Astrocyte (in vitro differentiated cells and primary cell): ENCODE measurements at places on chromosomes 6 and 20. TPM values are rescaled to one million over a fixed set of nuclear protein-coding genes. Genes with fewer than 3 reads are reported as not detected.

GRCh38 chr20:56465997-56466396 lies 2.4 kb upstream of the RTF2 start:
- DNase-seq, result no peak

Gene C6orf15
- total RNA-seq, result 4.6 and 6.4 TPM in 2 replicates

GRCh38 chr6:43500921-43501320 lies 9.2 kb downstream of the LRRC73 start:
- no peak for DNase-seq

DNA sequence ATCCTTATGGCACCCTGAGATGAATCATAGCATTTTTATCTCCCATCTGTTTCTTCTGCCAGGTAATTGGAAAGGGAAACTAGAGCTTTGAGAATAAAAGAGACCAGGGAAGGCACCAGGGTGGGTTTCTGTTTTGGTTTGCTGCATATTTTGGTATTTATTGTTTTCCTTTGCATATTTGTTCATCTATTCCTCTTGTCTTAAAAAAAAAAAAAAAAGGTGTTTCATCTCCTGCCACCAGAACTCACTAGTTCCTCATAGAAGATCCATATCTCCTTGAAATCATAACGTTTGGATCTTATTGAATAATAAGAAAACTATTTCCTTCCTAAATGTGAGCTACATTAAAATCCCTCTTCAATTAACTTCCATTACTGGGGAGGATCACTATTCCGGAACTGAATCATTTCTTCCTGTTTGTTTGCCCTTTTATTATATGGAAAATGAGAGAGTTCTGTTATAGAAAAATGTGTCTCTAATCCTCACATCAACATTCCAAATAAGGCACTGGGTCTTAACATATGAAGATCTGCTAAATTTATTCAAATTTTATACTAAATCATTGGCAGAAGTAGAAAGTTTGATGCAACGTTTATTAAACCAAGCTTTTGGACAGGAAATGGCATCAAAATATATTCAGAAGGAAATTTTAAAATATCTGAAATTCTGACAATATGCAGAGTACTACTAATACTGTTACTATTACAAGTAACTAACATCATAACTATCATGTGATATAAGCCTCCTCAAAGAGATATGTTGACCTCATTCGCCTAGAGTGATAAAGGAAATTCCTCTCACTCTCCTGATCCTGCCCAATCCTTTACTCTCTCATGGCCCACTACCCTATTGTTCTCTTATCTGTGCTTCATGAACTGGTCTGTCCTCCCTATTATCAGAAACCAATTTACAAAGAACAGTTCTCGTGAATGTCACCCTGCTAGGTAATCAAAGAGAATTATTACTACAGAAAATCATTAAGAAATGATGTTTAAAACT lies 229.4 kb upstream of the RSPO3 start:
- DNase-seq, result no peak

- DNase-seq, result peak; percentile 33
Measured at GRCh38 chr6:143368426-143368825, 82.1 kb downstream of the ADAT2 start.

- DNase-seq, result no peak
Measured at GRCh38 chr20:63235399-63235983, at the start of gene BIRC7. BIRC7 (plus strand) TSS chr20:63235905; CDS start chr20:63236097, 192 bp downstream.

Gene BPI
- total RNA-seq, result not detected in 2 replicates

DNA sequence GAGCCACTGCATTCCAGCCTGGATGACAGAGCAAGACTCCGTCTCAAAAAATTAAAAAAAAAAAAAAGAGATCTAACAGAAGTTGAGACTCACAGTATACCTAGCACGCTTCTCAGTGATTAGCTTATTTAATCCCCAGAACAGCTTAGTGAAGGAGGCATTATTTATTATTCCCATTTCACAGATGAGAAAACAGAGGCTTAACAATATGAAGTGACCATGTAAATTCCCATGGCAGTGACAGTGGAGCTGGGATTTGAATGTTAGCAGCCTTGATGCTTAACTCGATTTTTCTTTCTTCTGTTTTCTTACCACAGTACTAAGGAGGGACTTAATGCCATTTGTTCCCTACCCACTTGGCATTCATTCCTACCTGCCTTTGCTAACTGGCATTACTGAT lies 89.9 kb upstream of the ZNF217 start:
- no peak for DNase-seq

DNA sequence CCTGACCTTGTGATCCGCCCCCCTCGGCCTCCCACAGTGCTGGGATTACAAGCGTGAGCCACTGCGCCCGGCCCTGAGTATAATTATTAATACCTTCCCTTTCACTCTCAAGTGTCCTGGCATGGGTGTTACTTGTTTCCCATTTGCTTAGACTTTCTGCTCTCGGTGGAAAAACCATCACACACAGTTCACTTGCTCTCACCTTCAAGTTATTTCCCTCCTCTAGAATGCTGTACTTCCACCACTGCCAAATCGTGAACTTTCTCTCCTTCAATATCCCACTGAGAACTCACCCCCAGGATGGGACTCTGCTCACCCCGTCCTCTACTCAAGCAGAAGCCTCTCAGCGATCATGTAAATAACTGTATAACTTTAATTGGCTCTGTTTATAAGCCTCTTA lies 4.6 kb upstream of the HIVEP1 start:
- no peak for DNase-seq

GRCh38 chr6:137780447-137781034 lies 86.5 kb upstream of the TNFAIP3 start:
- no peak for DNase-seq

Gene HMGCLL1
- 0.24 and 0.30 TPM in 2 replicates for total RNA-seq

GRCh38 chr6:28947831-28948270 lies 24.1 kb upstream of the TRIM27 start:
- DNase-seq, result no peak

Gene MYLK4
- 0.23 and 0.55 TPM in 2 replicates for total RNA-seq

Gene LYRM2
- total RNA-seq, result 33.7 and 39.2 TPM in 2 replicates

DNA sequence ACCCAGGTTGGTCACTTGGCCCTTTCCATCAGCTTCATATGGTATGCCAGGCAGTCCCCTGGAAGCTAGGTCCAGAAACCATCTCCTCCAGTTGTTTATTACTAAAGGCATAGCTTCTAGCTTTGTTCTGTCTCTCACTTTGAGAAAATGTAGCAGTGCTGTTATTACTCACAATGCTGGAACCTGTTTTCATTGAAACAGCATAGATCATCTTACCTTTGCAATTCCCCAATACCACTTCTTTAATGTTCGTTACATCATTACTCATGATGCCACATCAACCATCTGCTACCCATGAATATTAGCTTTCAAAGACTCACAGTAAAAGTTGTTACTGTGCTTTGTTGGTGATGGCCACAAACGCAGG lies 88.3 kb downstream of the ADAT2 start:
- DNase-seq, result no peak

GRCh38 chr20:31587545-31588389 lies 17.3 kb upstream of the ID1 start:
- no peak for DNase-seq

- no peak for DNase-seq
Measured at GRCh38 chr6:20447157-20447556, 45.5 kb downstream of the E2F3 start.

DNA sequence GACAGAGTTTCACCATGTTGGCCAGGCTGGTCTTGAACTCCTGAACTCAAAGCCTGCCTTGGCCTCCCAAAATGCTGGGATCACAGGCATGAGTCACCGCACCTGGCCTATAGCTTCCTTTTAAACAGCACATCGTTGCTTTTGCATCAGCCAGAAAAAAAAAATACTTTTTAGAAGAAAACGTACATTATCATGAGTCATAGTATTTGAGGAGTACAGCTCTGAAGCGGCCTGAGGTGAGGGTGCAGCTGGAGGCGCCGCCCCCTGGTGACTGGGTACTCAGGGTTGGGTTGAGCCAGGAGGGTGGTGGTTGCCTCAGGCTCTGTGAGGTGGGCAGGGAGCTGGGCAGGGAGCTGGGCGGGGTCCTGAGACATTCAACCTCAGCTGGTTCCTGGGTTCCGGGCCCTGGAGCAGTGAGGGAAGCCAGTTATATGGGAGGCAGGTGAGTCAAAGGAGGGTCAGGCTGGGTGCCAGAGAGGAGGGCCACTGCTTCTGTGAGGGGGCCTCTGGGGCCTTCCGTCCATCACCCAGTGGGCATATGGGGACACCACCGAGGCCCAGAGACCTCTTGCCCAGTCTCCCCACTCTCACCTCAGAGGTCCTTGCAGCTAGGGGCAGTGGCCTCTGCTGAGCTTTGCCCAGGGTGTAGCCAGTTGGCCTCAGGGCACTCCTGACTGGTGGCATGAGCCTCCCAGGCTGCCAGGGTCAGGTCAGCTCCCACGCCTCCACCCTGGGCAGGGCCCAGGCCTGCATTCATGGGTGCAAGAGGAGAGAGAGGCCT lies 11.7 kb upstream of the ID1 start:
- peak; percentile 81 for DNase-seq

GRCh38 chr6:5234874-5235273 lies 25.9 kb downstream of the LYRM4 start:
- no peak for DNase-seq

DNA sequence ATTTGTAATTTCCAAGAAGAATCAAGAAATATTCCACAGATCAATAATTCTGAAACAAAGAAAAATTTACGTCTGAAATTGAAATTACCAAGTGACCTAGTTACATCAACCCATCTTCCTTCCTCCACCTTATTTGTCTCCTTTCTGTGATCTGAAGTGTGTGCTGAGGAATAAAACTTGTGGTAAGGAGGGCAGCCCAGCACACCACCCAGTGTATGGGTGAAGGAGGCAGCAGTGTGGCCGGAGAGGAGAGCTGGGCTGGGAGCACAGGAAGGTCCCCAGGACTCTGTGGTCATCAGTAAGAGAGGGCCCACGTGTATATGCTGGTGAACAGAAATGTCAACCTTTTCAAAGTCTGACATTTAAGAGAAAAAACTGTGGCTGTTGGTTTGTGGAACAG lies 11.3 kb upstream of the CCR6 start:
- DNase-seq, result no peak

DNA sequence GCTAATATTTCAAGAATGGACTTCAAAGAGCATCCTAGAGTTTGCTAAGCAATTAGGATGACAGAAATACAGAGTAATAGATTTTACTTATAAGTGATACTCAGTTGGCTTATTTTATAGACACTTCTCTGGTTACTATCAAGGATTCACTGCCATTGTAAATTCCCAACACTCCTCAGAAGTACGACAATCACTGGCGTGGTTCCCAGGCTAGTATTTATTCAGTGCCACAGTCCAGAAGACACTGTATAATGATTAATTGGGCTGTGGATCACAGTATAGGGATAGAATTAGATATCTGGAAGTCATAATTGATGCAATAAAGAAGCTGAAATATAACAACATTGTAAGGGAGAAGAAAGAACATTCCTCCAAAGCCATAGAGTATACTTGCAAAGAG lies 15.7 kb downstream of the MANEA start:
- no peak for DNase-seq

Gene PRL
- total RNA-seq, result not detected in 2 replicates

- peak; percentile 87 for DNase-seq
Measured at GRCh38 chr6:47007657-47008396, 34.3 kb downstream of the ADGRF1 start.

- peak; percentile 91 for DNase-seq
Measured at GRCh38 chr6:12585497-12585958, 131.0 kb upstream of the PHACTR1 start.

- no peak for DNase-seq
Measured at GRCh38 chr6:306641-307061, 14.4 kb downstream of the DUSP22 start.

Gene TTBK1
- 0.14 TPM in 1 of 2 replicates, not detected in the other for total RNA-seq

Gene EYA2
- total RNA-seq, result 1.4 and 1.5 TPM in 2 replicates

DNA sequence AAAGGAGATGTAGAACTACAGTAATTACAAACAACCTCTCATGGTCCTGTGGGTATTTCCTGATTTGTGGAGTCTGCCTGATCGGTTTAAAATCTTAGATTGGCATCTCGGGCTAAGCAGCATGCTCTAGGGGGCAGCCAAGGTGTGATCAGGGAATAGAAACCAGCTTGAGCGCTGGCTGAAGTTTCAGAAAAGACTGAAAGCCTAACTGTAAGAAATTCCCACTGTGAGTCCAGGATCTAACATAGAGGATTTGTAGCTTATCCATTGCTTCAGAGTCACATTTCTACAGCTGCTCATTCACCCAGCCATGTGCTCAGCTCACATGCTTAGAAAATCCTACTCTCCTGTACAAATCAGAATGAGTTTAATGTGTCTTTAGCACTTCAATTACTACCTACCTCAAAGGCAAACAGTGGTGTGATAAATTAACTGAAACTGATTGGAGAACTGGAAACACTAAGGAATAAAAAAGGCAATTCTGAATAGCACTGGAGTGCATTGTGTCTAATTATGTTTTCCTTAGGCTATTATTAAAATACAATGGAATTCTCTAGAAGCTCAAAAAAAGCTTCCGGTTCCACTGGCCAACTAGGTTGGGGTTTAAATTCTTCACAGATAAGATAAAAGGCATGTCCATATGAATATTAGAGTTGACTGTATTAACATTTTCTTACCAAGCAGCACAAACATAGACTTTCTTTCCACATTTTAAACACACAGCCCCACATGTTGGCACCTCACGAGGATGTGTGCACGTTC lies 73.8 kb upstream of the MPC1 start:
- peak; percentile 36 for DNase-seq

- DNase-seq, result no peak
Measured at GRCh38 chr6:12116264-12116800, 104.2 kb downstream of the HIVEP1 start.

GRCh38 chr6:93394471-93394870 lies 24.9 kb downstream of the EPHA7 start:
- DNase-seq, result no peak
